ENCODE measurements at places on chromosomes 5 and 9.

- no peak for DNase-seq
These were observed 191.3 kb upstream of the PRDM9 start for GRCh38 chr5:23316060-23316591.

- no peak for DNase-seq
These were observed 3.0 kb upstream of the DPYSL3 start for GRCh38 chr5:147512659-147513379.

GRCh38 chr9:16133556-16134227 is 580.8 kb downstream of the CCDC171 start:
- peak; percentile 27 for DNase-seq

GRCh38 chr9:98356953-98357690 is 101.7 kb upstream of the TBC1D2 start:
- DNase-seq, result no peak

DNA sequence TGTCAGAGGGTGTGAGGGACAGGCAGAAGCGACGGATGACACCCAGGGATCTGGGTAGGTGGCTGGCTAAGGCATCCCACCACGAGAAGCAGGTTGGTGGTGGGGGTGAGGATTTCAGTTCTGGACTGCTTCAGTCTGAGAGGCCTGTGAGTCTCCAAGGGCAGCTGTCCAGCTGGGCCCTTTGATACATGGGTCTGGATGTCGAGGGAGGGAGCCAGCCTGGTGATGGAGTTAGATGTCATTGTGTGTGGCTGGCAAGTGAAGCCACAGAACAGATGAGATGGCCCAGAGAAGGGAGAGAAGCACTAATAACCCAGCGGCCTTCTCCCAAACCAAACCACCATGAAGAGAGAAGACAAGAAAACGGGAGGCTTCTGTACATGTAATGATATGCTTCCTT is 11.1 kb downstream of the MED27 start:
- no peak for DNase-seq

DNA sequence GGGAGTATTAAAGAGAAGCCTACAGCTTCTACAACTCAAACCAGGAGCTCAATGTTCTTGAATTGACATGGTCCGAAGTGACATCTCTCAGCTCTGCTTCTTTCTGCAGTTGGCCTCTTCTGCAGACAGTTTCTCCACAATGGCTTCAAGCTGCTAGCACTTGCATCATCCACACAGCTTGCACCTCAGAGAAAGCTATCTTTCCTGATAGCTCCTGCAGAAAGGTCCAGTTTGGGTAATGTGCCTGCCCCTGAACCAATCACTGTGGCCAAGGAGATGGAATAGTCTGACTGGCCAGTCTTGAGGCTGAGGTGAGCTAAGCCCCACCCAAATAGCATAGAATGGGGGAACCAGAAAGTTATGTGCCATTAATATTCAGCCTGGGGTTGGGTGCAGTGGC is 95.8 kb upstream of the ABCA1 start:
- DNase-seq, result no peak

- DNase-seq, result no peak
These were observed 717.0 kb downstream of the PRELID2 start for GRCh38 chr5:145118127-145118526.

- DNase-seq, result no peak
These were observed 113.0 kb upstream of the SELENOP start for GRCh38 chr5:42924686-42925085.

DNA sequence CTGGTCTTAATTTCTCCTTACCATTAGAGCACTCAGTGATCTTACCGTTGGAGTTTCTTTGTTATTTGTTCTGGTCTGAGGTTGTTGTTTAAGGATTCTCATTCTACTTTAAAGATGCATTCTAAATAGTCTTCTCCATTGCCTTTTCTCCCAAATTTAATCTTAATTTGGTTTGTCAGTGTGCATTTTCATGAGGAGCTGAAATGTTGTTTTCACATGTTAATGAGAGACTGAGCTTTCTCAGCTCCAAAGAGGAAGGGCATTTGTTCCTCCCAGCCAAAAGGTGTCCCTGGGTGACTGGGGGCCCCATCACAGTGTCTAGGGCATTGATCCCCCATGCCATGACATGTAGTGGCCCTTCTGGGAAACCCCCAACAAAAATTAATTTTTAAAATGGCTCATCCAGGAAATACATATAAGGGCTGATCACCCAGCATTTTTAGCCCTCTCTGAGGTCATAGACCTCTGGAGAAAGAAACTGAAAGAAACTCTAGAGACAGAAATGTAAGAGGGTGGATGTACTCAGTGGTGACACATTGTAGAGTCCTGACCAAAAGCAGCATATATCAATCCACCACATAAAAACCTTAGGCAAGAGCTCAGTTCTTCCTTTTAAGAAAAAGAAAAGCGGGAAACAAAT is 240.4 kb upstream of the RAI14 start:
- DNase-seq, result no peak

DNA sequence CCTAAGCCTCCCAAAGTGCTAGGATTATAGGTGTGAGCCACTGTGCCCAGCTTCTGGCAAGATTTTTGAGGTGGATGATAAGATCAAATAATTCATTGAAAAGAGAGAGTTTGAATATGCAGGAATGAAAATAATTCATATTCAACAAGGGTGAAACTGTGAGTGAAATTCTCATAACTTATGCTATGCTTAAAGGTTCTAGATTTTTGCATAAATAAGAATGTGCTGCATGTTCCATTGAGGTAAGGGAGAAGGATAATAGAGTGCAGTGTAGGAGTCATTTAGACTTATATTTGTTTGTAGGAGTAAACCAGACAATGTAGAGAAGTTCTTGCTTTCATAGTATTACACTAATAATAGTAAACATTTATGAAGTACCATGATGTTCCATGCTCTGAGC is 12.2 kb upstream of the PCDHB2 start:
- no peak for DNase-seq

- no peak for DNase-seq
These were observed 53.9 kb downstream of the MLLT3 start for GRCh38 chr9:20568400-20568799.

- no peak for DNase-seq
These were observed 27.9 kb upstream of the FBXL7 start for GRCh38 chr5:15472116-15472515.
